ENCODE measurements at places on chromosomes 6 and 20. TPM values are rescaled to one million over a fixed set of nuclear protein-coding genes. Genes with fewer than 3 reads are reported as not detected.

GRCh38 chr20:13226367-13226766, 5.3 kb downstream of the ISM1 start:
- no peak for DNase-seq
- no peak overlapping the region for H3K4me3 ChIP-seq
- H3K27me3 ChIP-seq = peaks cover 6% of the 10 kb centered on the region
- H3K27ac ChIP-seq = no peak overlapping the region

ENPP4 gene
- total RNA-seq = 45.7 TPM

SGK1 gene
- 227 TPM for total RNA-seq

MROH8 gene
- total RNA-seq = 2.1 TPM

- DNase-seq = no peak
- no peak overlapping the region for H3K27ac ChIP-seq
- peaks cover 43% of the 10 kb centered on the region for H3K4me1 ChIP-seq
- H3K36me3 ChIP-seq = no peaks in the 10 kb centered on the region
- H3K27me3 ChIP-seq = no peaks in the 10 kb centered on the region
- H3K4me3 ChIP-seq = no peak overlapping the region
These were observed 3.3 kb upstream of the SLC35B2 start for GRCh38 chr6:44260451-44261297.

SCUBE3 gene
- total RNA-seq = 0.30 TPM

GRCh38 chr6:107644513-107644912, 154.6 kb downstream of the SOBP start:
- no peaks in the 10 kb centered on the region for H3K27me3 ChIP-seq
- H3K36me3 ChIP-seq = no peaks in the 10 kb centered on the region
- no peak overlapping the region for H3K27ac ChIP-seq

- H3K27me3 ChIP-seq = no peaks in the 10 kb centered on the region
- H3K4me3 ChIP-seq = no peak overlapping the region
- DNase-seq = peak; percentile 10
- peak overlapping the region; percentile 88 for H3K27ac ChIP-seq
- H3K36me3 ChIP-seq = no peaks in the 10 kb centered on the region
- peaks cover 61% of the 10 kb centered on the region for H3K4me1 ChIP-seq
These were observed 60.9 kb upstream of the CD93 start for GRCh38 chr20:23146857-23147637.

DNA sequence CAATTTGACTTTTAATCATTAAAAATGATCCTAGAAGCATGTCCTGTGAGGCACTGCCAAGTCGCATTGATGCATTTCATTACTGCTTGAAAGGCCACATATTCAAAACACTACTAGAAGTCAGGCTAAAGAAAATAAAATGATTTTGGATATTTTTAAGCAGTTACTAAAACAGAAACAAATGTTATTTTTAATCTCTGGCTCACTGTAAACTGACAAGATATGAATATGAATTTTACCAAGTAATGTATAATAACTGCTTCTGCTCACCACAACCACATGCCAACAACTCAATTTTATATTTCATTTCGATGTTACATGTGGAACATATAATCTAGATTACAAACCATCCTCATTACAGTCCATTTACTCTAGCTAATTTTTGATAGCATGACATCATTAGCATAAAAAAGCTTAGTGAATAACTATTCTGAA, 90.6 kb downstream of the ATXN1 start:
- H3K27ac ChIP-seq = peak overlapping the region; percentile 72
- H3K27me3 ChIP-seq = no peaks in the 10 kb centered on the region
- no peaks in the 10 kb centered on the region for H3K36me3 ChIP-seq
- DNase-seq = no peak

GRCh38 chr6:157768863-157769551, 54.0 kb upstream of the SNX9 start:
- H3K4me3 ChIP-seq = no peak overlapping the region
- no peaks in the 10 kb centered on the region for H3K36me3 ChIP-seq
- no peaks in the 10 kb centered on the region for H3K27me3 ChIP-seq
- no peak overlapping the region for H3K27ac ChIP-seq
- H3K4me1 ChIP-seq = peaks cover 19% of the 10 kb centered on the region
- DNase-seq = no peak

SLC18B1 gene
- 4.4 TPM for total RNA-seq

DNA sequence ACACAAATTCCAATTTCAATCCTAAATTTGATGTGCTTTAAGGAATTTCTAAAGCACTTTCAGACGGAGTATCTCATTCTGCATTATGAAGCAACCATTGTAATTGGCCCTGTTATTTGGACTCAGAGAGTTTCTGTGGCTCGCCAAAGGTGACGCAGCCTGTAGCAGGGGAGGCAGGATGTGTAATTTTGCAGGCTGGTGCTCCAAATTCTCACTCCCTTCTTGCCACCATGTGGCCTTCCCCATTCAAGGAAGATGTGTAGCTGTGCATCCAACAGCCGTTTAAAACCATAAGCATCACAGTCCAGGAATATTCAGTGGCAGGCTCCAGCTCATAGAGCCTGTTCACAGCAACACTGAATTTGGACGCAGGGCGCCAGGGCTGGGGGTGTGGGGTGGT, 45.8 kb downstream of the AGPAT4 start:
- H3K4me3 ChIP-seq = no peak overlapping the region
- H3K27me3 ChIP-seq = no peaks in the 10 kb centered on the region
- H3K4me1 ChIP-seq = peaks cover 5% of the 10 kb centered on the region
- DNase-seq = no peak
- H3K36me3 ChIP-seq = no peaks in the 10 kb centered on the region
- H3K27ac ChIP-seq = no peak overlapping the region

PROKR2 gene
- total RNA-seq = not detected

- no peak overlapping the region for H3K4me3 ChIP-seq
- no peak for DNase-seq
- no peaks in the 10 kb centered on the region for H3K27me3 ChIP-seq
- no peaks in the 10 kb centered on the region for H3K4me1 ChIP-seq
- no peak overlapping the region for H3K27ac ChIP-seq
- H3K36me3 ChIP-seq = no peaks in the 10 kb centered on the region
These were observed 353.2 kb downstream of the BTBD3 start for GRCh38 chr20:12270863-12271262.

- H3K36me3 ChIP-seq = no peaks in the 10 kb centered on the region
- DNase-seq = peak; percentile 84
- no peak overlapping the region for H3K27ac ChIP-seq
- peaks cover 27% of the 10 kb centered on the region for H3K27me3 ChIP-seq
- H3K4me1 ChIP-seq = peaks cover 16% of the 10 kb centered on the region
These were observed 545 bp downstream of the FNDC1 start for GRCh38 chr6:159169557-159170332.

DNA sequence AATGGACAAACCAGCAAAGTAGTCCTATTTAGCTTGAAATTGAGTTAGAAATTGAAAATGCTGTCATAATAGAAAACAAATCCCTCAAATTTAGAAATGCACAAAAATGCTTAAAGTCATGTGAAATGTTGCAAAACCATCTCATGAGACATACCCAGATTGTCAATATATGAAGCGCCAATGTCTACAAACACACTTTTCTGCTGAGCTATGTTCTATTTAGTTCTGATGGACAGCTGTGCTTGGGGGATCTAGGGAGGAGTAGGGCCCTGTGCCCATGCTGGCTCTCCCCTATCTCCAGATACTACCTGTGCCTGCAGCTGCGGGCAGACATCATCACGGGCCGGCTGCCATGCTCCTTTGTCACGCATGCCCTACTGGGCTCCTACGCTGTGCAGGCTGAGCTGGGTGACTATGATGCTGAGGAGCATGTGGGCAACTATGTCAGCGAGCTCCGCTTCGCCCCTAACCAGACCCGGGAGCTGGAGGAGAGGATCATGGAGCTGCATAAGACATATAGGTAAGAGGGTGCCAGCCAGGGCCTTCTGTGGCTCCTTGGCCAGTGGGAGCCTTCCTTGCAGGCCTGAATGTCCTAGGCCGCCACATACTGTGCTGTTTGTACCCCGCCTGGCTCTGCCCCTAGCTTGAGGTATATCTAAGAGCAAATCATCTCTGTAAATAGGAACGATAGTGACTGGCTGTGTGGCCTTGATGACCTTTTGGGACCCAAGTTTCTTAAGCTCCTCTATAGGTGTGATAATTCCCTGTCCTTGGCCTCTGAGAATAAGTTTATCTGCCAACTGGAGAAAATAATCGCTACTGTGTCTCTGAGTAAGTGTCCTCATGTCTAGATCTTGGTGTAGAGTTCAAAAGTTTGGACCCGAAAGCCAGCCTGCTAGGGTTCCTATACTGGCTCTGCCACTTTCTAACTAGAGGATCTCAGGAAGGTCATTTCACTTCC, 30.6 kb downstream of the EPB41L1 start:
- no peaks in the 10 kb centered on the region for H3K27me3 ChIP-seq
- no peaks in the 10 kb centered on the region for H3K4me1 ChIP-seq
- H3K4me3 ChIP-seq = no peak overlapping the region
- peaks cover 3% of the 10 kb centered on the region for H3K36me3 ChIP-seq
- no peak for DNase-seq
- H3K27ac ChIP-seq = no peak overlapping the region

DNA sequence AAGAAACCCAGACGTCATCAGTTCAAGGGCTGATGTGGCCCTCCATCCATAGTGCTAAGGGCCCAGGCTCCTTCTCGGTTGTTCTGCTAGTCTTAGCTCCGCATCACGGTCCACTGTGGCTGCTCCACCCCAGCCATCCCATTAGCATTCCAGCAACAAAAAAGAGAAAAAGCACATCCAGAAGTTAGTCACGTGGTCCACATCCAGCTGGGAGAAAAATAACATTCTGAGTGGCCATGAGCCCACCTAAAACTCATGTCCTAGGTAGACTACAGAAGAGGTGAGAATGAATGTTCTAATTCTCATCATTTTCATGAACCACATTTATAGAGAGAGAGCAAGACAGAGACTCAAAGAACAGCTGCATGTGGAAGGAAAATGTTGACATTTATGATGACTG, 49.4 kb upstream of the TAB2 start:
- no peak for DNase-seq
- no peaks in the 10 kb centered on the region for H3K27me3 ChIP-seq
- H3K4me1 ChIP-seq = no peaks in the 10 kb centered on the region
- no peak overlapping the region for H3K4me3 ChIP-seq
- no peak overlapping the region for H3K27ac ChIP-seq

BTBD9 gene
- total RNA-seq = 18.2 TPM

BMP5 gene
- 4.2 TPM for total RNA-seq

GRCh38 chr6:129382916-129383315, 327.1 kb downstream of the ARHGAP18 start:
- no peak for DNase-seq
- H3K36me3 ChIP-seq = no peaks in the 10 kb centered on the region
- no peaks in the 10 kb centered on the region for H3K27me3 ChIP-seq
- no peak overlapping the region for H3K27ac ChIP-seq
- no peak overlapping the region for H3K4me3 ChIP-seq

- H3K27ac ChIP-seq = peak overlapping the region; percentile 19
- H3K4me3 ChIP-seq = no peak overlapping the region
- H3K36me3 ChIP-seq = no peaks in the 10 kb centered on the region
- DNase-seq = peak; percentile 30
These were observed 73.4 kb upstream of the NOX3 start for GRCh38 chr6:155528982-155529453.

DNA sequence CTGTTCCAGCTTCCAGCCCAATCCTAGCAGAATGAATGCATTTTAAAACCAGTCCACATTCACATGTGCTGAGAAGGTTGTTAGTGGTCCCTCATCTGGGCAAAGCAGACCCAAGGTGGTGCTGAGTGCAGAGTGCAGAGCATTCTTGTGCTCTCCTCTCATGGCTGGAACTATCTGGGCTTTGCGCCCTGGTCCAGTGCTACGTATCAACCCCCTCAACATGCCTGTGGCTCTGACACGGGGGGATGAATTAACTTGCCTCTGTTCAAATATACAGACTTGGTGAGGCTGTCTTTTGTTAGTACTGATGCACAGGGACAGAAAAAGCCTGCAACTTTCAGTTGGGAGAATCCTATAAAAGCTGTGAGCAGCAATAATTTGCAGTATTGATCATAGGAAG, 42.5 kb downstream of the PANK2 start:
- peaks cover 3% of the 10 kb centered on the region for H3K36me3 ChIP-seq
- H3K27me3 ChIP-seq = no peaks in the 10 kb centered on the region
- peaks cover 61% of the 10 kb centered on the region for H3K4me1 ChIP-seq
- H3K27ac ChIP-seq = peak overlapping the region; percentile 66
- H3K4me3 ChIP-seq = no peak overlapping the region
- no peak for DNase-seq

DEFB132 gene
- not detected for total RNA-seq

GRCh38 chr6:126083875-126084274, 97.5 kb downstream of the TRMT11 start:
- H3K4me3 ChIP-seq = no peak overlapping the region
- DNase-seq = no peak
- H3K27me3 ChIP-seq = no peaks in the 10 kb centered on the region
- no peak overlapping the region for H3K27ac ChIP-seq
- H3K36me3 ChIP-seq = no peaks in the 10 kb centered on the region

PTP4A1 gene
- 58.1 TPM for total RNA-seq
